Breast epithelium (tissue), 4 donors: ENCODE measurements at places on chromosomes 2 and 18. TPM values are rescaled to one million over a fixed set of nuclear protein-coding genes. Genes with fewer than 3 reads are reported as not detected.

The VWC2L gene
- total RNA-seq = 0.15 TPM

GRCh38 chr2:121599963-121600651 is 49.2 kb downstream of the CLASP1 start:
- H3K4me3 ChIP-seq = no peak overlapping the region
- no peaks in the 10 kb centered on the region for H3K36me3 ChIP-seq
- no peaks in the 10 kb centered on the region for H3K4me1 ChIP-seq
- H3K27ac ChIP-seq = no peak overlapping the region
- no peak for DNase-seq
- no peaks in the 10 kb centered on the region for H3K27me3 ChIP-seq

DNA sequence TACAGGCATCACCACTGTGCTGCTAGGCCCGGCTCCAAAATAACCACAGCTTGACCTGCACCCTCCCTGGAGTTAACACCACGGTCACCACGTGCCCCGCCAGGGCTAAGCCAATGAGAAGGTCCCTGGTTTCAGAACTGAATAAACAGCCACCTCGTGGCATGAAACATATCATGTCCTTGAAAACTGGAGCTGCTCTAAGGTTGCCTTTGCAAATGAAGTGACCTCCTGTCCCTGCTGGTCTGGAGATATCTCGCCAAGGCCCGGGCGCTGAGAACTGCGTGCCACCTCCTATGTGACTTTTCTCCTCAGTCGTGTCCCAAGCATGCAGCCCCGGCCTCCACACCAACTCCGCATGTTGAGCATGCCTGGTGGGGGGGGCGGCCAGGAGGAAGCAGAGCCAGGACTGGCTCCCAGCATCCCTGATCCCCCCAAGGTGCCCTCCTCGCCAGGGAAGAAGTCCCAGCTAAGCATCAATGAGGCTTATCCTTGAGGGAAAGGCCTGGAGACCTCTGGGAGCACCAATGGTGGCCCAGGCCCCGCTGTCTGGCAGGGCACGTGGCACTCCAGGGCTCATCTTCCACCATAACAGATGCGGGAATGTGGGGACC is 16.3 kb upstream of the KCNG2 start:
- DNase-seq = no peak
- no peak overlapping the region for H3K4me3 ChIP-seq
- H3K4me1 ChIP-seq = no peaks in the 10 kb centered on the region
- H3K27ac ChIP-seq = no peak overlapping the region
- no peaks in the 10 kb centered on the region for H3K36me3 ChIP-seq

The IL36RN gene
- not detected for total RNA-seq

DNA sequence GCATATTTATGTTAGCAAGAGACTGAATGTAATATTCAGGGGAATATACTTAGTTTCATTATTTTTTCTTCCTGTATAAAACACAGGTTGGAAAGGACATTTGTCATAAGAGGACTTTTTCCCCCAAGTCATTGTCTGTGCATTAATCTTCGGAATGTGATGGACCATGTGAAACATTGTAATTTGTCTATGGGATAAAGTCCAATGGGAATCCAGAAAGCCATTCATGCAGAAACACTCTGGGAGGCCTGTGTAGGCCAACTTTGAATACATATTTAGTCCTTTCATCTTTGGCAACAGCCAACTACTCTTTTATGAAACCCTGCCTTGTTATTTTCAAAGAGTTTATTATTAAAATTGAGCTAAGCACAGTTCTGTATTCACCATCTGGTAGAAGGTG is 386.4 kb downstream of the PIK3C3 start:
- H3K27me3 ChIP-seq = no peaks in the 10 kb centered on the region
- no peaks in the 10 kb centered on the region for H3K36me3 ChIP-seq
- no peak for DNase-seq
- no peak overlapping the region for H3K4me3 ChIP-seq
- no peaks in the 10 kb centered on the region for H3K4me1 ChIP-seq

DNA sequence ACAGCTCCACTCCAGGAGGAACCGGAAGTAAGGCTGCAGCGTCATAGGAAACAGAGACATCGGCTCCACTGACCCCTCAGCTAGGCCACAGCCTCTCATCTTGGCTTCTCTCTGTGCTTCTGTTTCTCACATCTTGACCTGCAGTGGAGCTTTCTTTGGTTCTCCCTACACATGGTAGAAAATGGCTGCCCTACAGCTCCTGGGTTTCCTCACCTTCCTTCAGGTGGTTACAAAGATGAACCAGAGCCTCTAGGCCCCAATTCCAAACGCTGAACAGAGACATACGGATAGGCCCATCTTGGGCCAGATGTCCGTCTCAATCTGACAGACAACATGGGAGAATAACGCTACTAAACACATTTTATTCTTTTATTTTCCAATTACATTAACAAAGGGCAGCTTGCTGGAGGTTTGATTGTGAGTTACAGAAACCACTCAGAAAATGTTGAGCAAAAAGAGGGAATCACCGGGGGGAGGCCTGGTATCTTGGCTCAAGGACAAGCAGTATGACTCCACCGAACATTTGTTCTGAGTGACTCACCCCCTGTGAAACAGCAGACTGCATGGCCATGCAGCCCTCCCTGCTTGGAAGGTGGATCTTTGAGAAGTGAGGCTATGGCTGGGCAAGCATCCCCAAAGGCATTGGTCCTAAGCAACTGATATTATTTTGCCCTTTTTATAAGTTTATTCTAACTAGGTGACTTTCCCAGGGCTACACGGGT is 303.5 kb downstream of the CDCA7 start:
- H3K36me3 ChIP-seq = no peaks in the 10 kb centered on the region
- no peak for DNase-seq
- H3K27me3 ChIP-seq = no peaks in the 10 kb centered on the region
- H3K27ac ChIP-seq = no peak overlapping the region

DNA sequence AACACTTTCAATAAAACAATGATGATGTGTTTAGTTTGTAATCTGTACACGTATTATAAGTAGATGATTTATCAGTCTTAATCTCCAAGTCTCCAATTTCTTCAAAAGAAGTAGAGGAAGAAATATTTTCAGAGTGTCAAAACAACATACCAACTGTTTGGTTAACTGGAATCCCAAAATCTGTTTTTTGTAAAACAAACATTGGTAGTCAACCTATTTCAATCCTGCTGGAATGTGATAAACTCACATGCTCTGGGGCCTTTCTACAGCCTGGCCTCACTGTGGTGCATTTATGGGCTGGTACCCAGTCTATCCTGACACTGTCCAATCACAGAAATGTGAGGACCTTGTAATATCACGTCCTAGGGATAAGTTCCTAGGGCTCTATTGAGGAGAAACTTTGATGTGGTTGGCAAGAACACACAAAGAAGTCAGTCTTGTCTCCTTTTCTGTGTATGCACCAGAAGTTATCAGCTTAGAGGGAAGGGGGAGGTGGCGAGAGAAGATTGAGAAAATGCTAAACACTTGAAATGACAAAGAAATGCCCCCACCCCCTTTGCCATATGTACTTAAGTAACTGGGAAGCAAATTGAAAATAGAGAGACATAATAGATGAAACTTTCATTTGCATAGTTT is 47.2 kb downstream of the PRKRA start:
- H3K4me1 ChIP-seq = no peaks in the 10 kb centered on the region
- H3K36me3 ChIP-seq = no peaks in the 10 kb centered on the region
- no peak for DNase-seq
- H3K27ac ChIP-seq = no peak overlapping the region

DNA sequence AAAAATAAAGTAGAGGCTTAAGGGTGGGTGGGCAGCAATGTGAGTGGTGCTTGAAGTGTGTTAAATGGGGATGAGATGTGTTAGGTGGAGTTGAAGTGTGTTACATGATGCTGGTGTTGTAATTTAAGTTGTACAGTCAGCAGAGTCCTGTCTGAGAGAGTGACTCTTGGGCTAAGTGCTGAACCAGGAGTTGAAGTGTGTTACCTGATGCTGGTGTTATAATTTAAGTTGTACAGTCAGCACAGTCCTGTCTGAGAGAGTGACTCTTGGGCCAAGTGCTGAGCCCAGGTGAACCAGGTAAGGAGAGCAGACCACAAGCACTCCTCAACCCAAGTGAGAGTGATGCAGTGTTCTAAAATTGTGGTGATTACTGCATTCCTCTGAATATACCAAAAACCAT is 40.6 kb downstream of the LCLAT1 start:
- no peak for DNase-seq
- no peak overlapping the region for H3K4me3 ChIP-seq
- H3K27ac ChIP-seq = no peak overlapping the region
- no peaks in the 10 kb centered on the region for H3K4me1 ChIP-seq

DNA sequence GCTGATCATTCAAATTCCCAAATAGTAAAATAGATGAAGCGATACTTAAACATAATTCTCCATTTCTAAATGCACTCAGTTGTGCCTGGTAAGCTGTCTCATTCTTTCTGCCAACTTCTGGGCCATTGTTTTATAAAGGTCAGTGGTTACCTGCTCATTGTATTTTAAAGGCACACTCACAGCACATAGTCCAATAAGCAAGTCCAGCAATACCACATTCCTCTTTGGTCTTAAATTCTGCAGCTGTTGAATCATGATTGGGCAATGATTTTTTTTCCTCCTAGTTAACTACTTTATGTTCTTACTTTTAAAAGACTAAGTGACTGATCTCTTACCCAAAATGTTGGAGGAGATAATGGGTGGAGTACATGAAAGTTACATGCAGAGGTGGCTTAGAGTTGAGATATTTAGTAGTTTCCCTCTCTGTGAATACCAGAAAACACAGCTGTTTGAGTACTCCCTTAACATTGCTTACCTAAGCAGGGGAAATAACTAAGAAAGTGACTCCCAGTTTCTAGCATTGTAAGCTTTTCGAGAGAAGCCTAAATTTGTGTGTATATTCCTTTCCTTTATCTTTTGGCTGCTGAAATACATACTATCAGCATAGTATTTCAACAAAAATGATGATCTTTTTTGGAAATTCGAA is 220.7 kb downstream of the CAMKMT start:
- no peak overlapping the region for H3K27ac ChIP-seq
- H3K4me3 ChIP-seq = no peak overlapping the region
- no peaks in the 10 kb centered on the region for H3K36me3 ChIP-seq
- no peak for DNase-seq
- no peaks in the 10 kb centered on the region for H3K4me1 ChIP-seq
- H3K27me3 ChIP-seq = no peaks in the 10 kb centered on the region

DNA sequence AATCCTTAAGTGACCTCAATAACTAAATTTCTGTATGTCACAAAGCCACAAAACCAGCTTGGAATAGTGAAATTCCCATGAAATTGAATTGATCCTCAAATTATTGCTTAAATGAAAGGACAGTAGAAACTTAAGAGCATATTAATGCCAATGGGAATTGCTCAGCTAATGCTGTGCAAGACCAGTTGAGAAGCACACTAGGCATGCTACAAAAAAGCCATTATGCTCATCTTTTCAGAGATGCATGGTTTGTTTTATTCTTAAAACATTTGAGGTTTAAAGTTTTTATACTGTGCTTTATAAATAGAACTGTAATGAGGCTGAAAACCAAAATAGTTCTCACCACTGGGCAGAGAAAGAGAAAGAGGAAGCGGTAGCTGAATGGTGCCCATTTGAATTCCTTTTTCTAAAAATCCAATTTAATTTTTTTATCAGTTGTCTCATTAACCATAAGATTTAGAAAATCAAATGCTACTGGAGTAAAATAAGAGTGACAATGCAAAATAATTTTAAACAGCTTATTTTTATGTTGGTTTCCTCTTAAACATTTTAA is 98.6 kb downstream of the LNPK start:
- H3K4me3 ChIP-seq = no peak overlapping the region
- DNase-seq = no peak
- no peaks in the 10 kb centered on the region for H3K36me3 ChIP-seq
